ENCODE measurements at places on chromosomes 6 and 20.

DNA sequence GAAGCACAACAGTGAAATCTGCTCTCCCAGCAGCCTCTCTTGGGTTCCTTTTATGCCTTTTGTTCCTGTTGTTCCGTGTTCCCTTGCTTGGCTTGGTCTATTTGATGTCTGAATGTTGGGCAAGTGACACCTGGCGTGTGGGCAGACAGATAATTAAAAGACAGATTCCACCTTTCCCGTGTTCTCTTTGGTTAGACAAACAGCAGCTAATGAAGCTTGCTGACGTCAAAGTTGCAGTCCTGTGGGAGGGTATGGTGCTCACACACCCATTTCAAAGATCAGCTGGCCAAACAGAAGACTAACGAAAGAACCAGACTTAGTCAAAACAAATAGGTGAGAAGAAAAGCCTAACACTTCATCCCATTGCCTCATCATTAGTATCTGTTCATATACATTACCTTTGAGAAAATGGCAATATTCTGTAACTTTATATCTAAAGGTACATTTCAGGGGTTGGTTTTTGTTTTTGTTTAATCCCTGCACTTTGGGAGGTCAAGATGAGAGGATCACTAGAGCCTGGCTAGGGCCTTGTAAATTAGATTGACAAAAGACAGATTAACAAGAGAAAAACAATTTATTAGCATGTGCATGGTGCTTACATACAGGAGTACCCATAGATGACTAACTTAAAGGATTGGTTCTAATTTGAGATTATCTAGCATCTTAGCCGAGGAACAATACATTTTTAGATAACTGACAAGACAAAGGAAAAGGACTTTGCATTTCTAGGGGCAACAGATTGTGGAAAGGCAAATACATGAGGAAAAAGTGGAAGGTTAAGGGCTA, 48.9 kb upstream of the TNFRSF21 start:
- no peak overlapping the region for H3K27ac ChIP-seq
- H3K4me3 ChIP-seq = no peak overlapping the region
- no peaks in the 10 kb centered on the region for H3K36me3 ChIP-seq
- peak; percentile 48 for DNase-seq

GRCh38 chr6:138520463-138520862, 21.2 kb upstream of the NHSL1 start:
- peaks cover 26% of the 10 kb centered on the region for H3K4me1 ChIP-seq
- no peak overlapping the region for H3K27ac ChIP-seq
- H3K4me3 ChIP-seq = no peak overlapping the region
- DNase-seq = no peak
- H3K36me3 ChIP-seq = no peaks in the 10 kb centered on the region
- no peaks in the 10 kb centered on the region for H3K27me3 ChIP-seq

GRCh38 chr20:1871807-1872458, 23.3 kb upstream of the SIRPA start:
- peaks cover 5% of the 10 kb centered on the region for H3K4me1 ChIP-seq
- no peak overlapping the region for H3K27ac ChIP-seq
- no peaks in the 10 kb centered on the region for H3K36me3 ChIP-seq

DNA sequence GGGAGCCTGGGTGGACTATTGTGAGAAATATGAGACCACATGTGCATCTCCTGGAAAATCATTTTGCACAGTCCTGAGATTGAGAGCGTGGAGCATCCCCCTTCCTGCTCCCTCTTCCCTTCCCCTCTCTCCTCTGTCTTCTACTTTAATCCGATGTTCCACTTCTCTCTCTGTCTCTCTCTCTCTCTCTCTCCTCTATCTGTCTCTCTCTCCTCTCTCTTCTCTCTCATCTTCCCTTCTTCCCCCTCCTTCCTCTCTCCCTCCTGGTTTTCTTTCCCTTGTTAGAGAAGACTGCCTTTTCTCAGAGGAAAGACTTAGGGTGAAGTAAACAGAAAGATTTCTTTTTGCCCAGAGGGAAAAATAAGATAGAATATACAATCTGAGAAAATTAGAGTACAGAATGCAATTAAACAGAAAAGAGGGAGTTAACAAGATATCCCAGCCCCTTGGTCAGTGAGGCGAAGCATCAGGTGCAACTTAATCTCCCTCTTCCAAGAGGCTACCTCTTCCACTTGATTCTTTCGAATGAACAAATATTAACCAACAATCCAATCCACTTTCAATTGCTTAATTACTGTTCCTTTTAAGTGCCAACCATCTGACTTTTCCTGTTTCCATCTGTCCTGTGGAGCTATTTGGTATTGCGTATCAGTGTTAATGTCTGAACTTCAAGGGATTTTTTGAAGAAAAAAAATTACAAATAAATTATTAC, 14.6 kb downstream of the KHDC1 start:
- no peaks in the 10 kb centered on the region for H3K36me3 ChIP-seq
- H3K4me1 ChIP-seq = no peaks in the 10 kb centered on the region
- no peak for DNase-seq
- H3K27me3 ChIP-seq = no peaks in the 10 kb centered on the region

- H3K4me1 ChIP-seq = no peaks in the 10 kb centered on the region
- DNase-seq = no peak
- H3K27me3 ChIP-seq = no peaks in the 10 kb centered on the region
- H3K27ac ChIP-seq = no peak overlapping the region
- no peaks in the 10 kb centered on the region for H3K36me3 ChIP-seq
- H3K4me3 ChIP-seq = no peak overlapping the region
These were observed 109.4 kb downstream of the SYNDIG1 start for GRCh38 chr20:24578567-24579415.

DNA sequence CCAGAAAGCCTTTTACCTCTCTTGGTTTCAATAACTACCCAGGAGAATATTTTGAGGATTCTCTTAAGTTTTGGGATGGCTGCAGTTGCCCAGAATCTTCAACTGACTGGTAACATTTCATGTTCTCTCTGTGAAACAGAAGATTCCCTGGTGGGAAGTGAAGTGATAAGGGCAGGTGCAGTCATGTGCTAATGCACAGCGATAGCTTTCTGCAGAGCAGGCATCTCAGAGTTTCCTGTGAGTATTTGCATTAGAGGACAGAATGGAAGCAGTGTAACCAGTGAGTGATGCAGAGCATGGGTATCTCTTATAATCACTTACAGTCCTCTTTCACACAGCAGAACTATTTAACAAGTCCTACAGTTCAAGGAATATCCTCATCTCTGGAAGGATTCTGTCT, 76.1 kb downstream of the HCRTR2 start:
- no peaks in the 10 kb centered on the region for H3K36me3 ChIP-seq
- 0 out of 2 replicates have a peak overlapping the region, but pooled peaks have one; percentile 2 for H3K4me3 ChIP-seq

DNA sequence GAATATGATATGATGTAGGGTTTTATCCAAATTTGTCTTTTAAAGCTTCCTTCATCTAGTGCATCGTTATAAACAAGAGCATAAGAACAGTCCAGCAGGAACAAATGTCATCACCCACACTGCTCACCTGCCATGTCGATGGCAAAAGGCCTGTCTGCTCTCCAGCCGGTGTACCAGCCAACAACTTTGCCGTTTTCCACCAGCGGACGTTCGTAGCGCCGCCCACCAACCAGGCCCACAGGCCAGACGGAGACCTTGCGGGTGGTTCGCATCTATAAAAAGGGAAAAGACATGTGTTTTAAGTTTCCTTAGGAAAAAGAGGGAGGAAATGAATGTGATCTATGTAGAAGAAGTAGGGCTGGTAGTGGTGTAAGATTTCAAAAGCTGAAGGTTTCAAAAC, 62.9 kb downstream of the B3GAT2 start:
- H3K27me3 ChIP-seq = no peaks in the 10 kb centered on the region
- no peaks in the 10 kb centered on the region for H3K4me1 ChIP-seq
- H3K27ac ChIP-seq = no peak overlapping the region
- no peak overlapping the region for H3K4me3 ChIP-seq
- H3K36me3 ChIP-seq = no peaks in the 10 kb centered on the region

DNA sequence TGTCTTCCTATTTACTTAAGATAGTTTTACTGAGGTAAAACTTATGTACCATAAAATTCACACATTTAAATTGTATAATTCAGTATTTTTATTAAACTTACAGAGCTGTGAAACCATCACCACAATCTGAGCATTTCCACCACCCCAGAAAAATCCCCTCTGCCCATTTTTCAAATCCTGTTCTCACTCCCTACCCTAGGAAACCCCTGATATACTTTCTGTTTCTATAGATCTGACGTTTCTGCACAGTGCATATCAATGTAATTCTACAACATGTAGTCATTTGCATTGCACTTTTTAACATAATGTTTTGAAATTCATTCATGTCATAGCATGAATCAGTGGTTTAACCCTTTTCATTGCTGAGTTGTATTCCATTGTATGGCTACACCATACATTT, 96.7 kb upstream of the OPRM1 start:
- H3K36me3 ChIP-seq = no peaks in the 10 kb centered on the region
- no peak overlapping the region for H3K27ac ChIP-seq
- DNase-seq = no peak

DNA sequence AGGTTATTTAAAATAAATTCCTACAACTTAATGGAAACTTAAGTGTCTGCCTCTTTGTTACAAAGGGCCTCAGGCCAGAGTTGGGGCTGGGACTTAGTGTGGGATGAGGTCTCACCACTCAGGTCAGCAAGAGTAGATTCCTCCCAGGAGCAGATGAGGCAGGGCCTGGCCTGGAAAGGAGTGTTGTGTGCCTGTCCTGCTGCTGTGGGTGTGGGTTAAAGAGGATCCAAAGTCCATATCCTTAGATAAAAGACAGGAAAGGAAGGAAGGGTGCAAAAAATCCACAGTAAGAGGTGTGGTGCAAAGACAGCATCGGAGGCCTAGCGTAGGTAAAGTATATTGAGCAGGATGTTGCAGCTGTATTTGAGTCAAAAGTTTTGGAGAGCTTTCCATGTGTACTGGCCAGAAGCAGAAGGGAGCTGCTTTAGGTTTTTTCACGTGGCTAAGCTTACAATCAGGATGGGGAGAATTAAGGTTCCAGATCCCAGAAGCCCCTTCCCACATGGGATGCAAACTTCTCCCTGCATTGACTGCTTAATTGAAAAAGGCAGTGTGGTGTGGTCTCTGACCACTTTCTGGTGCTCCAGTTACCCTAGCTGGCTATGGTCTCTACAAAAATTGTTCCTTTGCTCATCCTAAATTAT, 12.8 kb upstream of the PLCG1 start:
- no peaks in the 10 kb centered on the region for H3K27me3 ChIP-seq
- H3K4me3 ChIP-seq = no peak overlapping the region
- H3K4me1 ChIP-seq = no peaks in the 10 kb centered on the region
- H3K36me3 ChIP-seq = peaks cover 43% of the 10 kb centered on the region
- no peak overlapping the region for H3K27ac ChIP-seq

DNA sequence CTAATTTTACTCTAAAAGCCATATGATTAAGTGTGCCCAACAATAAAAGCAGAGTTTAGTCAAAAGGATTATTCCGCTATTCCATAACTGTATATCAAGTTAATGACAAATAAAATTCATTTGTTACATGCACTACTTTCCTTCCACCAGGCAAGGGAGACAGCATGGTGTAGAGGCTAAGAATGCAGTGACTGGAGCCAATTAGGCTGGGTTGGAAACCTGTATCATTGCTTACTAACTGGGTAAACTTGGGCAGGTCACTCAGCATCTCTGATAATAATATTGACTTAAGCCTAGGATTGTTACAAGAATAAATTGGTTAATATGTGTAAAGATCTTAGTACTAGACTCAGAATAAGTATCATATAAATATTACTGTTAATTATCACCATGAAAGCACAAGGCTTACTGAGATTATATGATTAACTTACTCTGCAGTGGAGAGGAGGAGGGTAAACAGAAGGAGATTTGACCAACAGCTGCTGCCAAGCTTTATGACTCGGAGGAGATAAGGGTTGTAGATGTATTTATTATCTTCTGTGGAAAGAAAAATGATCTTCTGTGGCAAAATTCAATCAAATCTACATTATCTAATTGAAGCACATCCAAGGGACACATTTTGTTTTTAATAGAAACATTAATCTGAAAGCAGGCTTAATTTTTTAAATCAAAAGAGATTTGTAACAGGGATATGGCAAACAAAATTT, 1459.9 kb downstream of the GRIK2 start:
- no peaks in the 10 kb centered on the region for H3K4me1 ChIP-seq
- no peak overlapping the region for H3K4me3 ChIP-seq
- peak; percentile 7 for DNase-seq
- H3K36me3 ChIP-seq = no peaks in the 10 kb centered on the region
- no peak overlapping the region for H3K27ac ChIP-seq
- no peaks in the 10 kb centered on the region for H3K27me3 ChIP-seq

DNA sequence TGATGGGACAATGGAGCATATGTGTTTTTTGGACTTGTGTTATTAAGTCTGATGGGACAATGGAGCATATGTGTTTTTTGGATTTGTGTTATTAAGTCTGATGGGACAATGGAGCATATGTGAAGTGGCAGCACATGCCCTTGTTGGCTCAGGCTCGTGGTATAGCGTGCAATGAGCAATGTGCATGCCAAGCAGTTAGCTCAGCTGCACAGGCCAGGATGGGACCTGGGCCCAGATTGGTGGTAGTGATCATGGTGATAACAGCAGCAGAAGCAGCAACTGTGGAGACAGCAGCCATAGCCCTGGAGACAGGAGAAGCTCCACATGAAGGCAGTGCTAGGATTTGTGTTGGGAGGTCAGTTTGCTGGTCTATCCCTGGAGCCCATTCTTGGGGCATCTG, 61.1 kb downstream of the IL20RA start:
- no peaks in the 10 kb centered on the region for H3K4me1 ChIP-seq
- no peaks in the 10 kb centered on the region for H3K36me3 ChIP-seq
- no peak for DNase-seq
- no peak overlapping the region for H3K4me3 ChIP-seq

DNA sequence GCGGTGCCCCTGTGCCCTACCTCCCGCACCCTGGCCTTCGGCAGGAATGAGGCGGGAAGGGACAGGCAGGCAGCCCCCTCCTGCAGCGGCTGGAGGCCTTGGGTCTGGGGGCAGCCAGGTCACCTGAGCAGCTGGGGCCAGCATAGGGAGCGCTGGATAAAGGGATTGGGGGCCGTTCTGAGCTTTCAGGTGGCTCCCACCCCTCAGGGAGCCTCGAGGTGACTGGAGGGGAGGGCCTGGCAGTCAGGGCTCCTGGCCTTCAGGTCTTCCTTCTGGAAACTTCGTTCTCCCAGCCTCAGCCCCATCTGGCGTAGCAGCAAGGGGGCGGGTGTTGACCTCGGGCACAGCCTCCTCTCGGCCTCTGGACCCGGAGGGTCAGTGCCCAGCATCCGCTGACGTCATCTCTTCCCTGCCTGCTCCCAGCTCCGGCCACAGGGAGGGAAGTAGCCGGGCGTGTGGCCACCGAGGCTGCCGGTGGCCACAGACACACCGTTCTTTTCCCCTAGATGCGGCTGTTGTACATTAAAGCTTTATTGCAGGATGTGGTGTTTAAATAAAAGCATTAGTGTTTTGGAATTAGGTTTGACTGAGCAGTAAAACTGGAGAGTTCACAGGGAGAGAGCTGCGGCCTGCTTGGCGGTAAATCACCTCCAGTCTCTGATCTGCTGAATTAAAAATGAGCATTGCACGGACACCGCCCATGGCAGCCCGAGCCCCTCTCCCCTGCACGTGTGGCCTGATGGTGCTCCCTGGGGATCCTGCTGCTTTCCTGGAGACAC, 80.0 kb upstream of the GATA5 start:
- H3K27me3 ChIP-seq = peaks cover 12% of the 10 kb centered on the region
- H3K36me3 ChIP-seq = no peaks in the 10 kb centered on the region
- peaks cover 3% of the 10 kb centered on the region for H3K4me1 ChIP-seq
- no peak overlapping the region for H3K4me3 ChIP-seq
